ENCODE measurements at places on chromosomes 7 and 10.

DNA sequence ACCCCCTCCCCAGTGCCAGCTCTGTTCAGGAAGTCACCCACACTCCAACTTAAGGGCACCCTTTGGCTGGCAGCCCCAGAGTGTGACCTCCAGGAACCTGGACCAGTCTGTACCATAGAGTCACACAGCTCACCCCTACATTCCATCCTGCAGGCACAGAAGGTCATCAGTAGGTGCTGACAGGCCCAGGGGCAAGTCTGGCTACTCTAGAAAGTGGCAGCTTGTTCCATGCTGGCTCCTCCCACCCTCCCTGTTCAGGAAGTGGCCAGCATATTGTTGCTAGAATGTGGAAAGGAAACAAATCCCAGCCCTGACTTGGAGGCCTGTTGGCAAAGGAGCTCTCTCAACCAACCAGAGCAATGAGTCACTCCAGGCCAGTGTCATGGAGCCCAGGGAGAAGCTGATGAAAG is 3.2 kb upstream of the NCOA4 start:
- DNase-seq: peak; percentile 75

DNA sequence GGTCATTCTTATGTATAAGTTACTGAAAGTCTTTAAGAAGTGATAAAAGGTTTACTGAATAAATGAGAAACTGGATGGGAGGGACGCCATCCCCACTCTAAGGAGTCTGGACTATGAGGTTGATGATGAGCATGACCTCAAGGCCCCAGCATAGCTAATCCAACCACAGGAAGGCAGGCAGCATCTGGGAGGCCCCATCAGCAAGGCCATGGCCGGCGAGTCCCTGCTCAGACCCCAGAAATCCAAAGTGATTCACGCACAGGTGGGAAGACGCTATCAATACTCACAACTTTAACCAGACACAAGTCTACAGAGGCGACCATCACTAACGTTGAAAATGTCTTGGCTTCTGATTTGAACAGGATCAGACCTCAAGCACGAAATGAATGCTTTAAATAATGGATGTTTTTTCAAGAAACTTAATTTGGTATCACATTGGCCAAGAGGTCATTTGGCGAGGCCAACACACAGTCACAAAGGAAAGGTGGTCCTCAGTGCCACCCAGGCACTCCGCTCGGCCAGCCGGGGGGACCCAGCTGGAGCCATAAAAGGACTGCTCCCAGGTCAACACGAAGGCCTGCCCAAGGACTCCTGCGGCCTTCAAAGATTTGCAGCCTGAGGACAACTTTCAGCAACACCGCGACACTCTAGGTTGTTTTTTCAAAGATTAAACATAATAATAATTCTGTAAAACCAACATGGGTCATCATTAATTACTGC is 228.5 kb downstream of the PTPRN2 start:
- no peak for DNase-seq

- no peak for DNase-seq
Observed at GRCh38 chr10:89609833-89610346, 35.2 kb downstream of the PANK1 start.

- no peak for DNase-seq
Observed at GRCh38 chr7:22116451-22117030, 170.8 kb upstream of the CDCA7L start.

- no peak for DNase-seq
Observed at GRCh38 chr10:129796710-129797420, 167.2 kb downstream of the EBF3 start.

DNA sequence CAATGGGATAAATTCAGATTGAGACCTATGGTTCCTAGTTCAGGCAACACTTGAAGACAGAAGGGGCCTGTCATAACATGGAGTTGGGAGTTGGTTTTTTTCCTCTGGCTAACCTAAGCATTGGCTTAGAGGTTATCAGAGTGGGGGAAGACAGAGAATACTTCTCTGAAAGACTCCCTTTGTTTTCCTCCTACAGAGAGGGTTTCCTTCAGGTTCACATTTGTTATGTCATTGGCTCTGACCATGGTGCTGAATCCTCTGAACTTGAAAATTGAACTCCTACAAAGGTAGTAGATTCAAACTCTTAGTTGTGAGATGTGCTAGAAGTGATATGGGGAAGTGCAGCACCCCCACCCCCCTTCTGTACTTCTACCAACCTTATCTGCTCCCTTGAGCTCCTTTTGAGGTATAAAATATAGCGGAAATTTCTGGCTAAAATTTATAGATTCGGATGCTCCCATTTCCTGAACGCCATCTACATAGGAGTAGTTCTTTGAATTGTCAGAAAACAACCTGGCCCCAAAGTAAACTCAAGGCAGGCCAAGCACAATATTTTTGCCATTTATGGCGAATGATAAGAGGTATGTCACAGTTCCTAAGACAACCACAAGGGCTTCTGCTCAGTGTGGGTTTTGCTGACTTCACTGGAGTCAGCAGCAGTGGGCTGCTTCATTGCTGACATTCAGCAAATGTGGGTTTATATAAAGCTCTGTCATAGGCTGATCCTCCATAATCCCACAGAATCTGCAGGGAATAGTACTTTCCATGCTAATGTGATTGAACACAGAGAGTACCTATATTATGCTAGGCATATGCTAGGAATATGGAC is 131.6 kb upstream of the KLF14 start:
- no peak for DNase-seq

GRCh38 chr7:505171-505570 is 14.5 kb downstream of the PDGFA start:
- DNase-seq: no peak

DNA sequence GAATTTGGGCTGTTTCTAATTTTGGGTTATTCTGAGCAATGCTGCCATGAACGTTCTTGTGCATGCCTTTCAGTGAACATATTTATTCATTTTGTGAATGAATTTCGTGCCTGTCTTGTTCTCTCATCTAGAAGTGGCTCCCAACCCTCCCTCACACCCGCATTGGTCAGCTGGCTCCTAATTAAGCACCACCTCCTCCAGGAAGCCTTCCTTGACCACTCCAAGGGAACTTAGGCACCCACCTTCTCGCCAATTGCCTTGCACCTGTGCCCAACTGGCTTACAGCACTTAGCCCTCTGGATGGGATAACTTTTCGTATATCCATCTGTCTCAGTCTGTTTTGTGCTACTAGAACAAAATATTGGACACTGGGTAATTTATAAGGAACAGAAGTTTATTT is 107.1 kb downstream of the MYL10 start:
- DNase-seq: no peak

- no peak for DNase-seq
Observed at GRCh38 chr10:997266-998022, 9.2 kb downstream of the GTPBP4 start.

DNA sequence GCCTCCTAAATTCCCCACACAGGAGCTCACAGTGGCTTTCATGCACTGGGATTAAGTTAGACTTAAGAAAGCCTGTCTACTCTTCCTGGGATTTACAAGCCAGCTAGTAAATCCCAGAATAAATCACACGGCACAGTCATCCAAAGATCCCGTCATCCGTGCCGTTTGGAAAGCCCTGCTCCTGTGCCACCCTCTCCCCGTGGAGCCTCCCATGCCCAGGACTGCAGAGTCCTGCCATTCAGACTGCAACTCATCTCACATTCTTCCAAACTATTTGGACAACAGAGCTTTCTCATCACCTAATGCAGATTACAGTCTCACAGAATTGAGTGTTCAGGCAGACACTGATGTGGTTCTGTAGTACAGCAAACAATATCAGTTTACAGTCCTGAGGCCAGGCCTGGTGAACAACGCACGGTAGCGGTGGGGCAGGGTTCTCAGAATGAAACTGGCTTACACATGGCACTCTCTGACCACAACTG is 166.5 kb downstream of the EGFR start:
- DNase-seq: no peak

All from fibroblast of skin of abdomen (primary cell).